ENCODE measurements at places on chromosomes 7 and 10.

GRCh38 chr10:96665306-96665705 lies 55.0 kb downstream of the PIK3AP1 start:
- H3K4me3 ChIP-seq = 0 out of 2 replicates have a peak overlapping the region, but pooled peaks have one; percentile 11
- peaks cover 26% of the 10 kb centered on the region for H3K4me1 ChIP-seq
- peak overlapping the region; percentile 16 for H3K27ac ChIP-seq
- H3K27me3 ChIP-seq = peaks cover 6% of the 10 kb centered on the region
- H3K36me3 ChIP-seq = no peaks in the 10 kb centered on the region

DNA sequence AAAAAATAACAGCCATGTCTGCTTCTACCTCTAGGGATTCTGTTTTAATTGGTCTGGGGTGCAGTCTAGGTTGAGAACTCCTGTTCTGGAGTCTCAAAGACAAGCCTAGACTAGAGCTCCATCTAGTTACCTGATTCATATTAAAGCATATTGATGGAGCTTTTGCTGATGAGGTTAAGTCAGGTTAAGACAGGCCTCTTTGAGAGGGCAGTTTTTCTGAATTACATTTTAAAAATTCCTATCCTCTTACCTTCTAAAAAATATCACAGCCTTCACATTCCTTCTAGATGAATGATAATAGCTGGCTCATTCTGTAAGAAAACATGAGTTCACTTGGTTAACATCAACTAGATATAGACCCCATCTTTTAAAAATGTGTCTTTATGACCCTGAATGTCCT lies 28.9 kb downstream of the MGAM start:
- no peaks in the 10 kb centered on the region for H3K4me1 ChIP-seq
- H3K4me3 ChIP-seq = no peak overlapping the region
- H3K27me3 ChIP-seq = no peaks in the 10 kb centered on the region

- no peak overlapping the region for H3K4me3 ChIP-seq
- no peak overlapping the region for H3K27ac ChIP-seq
- H3K36me3 ChIP-seq = peaks cover 6% of the 10 kb centered on the region
- H3K4me1 ChIP-seq = peaks cover 21% of the 10 kb centered on the region
- no peaks in the 10 kb centered on the region for H3K27me3 ChIP-seq
Observed at GRCh38 chr10:126097558-126098225, 201.3 kb downstream of the FANK1 start.

GRCh38 chr7:124989911-124990310 lies 60.3 kb upstream of the POT1 start:
- H3K36me3 ChIP-seq = no peaks in the 10 kb centered on the region
- no peaks in the 10 kb centered on the region for H3K27me3 ChIP-seq
- H3K27ac ChIP-seq = no peak overlapping the region

DNA sequence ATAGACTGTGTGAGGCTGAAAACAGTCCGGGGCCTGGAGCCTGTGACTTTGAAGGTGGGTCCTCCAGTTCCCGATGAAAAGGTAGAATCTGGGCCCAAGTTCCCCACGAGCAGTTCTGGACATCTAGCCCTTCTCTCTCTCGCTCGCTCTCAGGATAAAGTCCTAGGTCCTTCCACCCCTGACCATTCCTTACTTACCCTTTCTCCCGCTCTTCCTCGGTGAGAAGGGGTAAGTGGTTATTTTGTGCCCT lies 713 bp downstream of the IMMP2L start:
- H3K27me3 ChIP-seq = no peaks in the 10 kb centered on the region
- no peak for DNase-seq
- H3K27ac ChIP-seq = peak overlapping the region; percentile 90
- peak overlapping the region; percentile 93 for H3K4me3 ChIP-seq
- H3K4me1 ChIP-seq = peaks cover 42% of the 10 kb centered on the region
- H3K36me3 ChIP-seq = peaks cover 13% of the 10 kb centered on the region

GRCh38 chr7:101934618-101935017 lies 117.2 kb downstream of the CUX1 start:
- H3K27ac ChIP-seq = peak overlapping the region; percentile 86
- peaks cover 55% of the 10 kb centered on the region for H3K4me1 ChIP-seq
- no peak for DNase-seq
- peak overlapping the region; percentile 80 for H3K4me3 ChIP-seq
- no peaks in the 10 kb centered on the region for H3K27me3 ChIP-seq
- peaks cover 36% of the 10 kb centered on the region for H3K36me3 ChIP-seq

DNA sequence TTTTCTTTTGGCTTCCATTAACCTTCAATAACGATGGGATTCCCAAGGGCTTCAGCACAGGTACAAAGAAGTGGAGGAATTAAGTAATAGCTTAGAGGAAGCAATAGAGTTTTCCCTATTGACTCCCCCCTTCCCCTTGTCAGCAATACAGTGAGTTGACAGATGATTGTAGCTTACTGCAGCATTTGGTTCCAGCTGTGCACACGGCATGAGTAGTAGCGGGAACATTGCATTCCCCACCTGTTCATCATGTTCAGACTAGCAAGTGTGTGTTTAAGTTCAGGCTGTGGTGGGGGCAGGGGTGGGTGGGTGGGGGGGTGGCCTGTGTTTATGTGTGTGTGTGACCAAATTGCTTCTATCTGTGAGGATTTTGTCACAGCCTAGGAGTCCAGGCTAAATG lies 4.6 kb upstream of the ADRA2A start:
- no peak overlapping the region for H3K27ac ChIP-seq
- no peaks in the 10 kb centered on the region for H3K36me3 ChIP-seq
- no peaks in the 10 kb centered on the region for H3K4me1 ChIP-seq

- no peaks in the 10 kb centered on the region for H3K36me3 ChIP-seq
- H3K4me1 ChIP-seq = no peaks in the 10 kb centered on the region
- DNase-seq = no peak
- H3K4me3 ChIP-seq = no peak overlapping the region
Observed at GRCh38 chr10:129915526-129916378, 48.3 kb downstream of the EBF3 start.

DNA sequence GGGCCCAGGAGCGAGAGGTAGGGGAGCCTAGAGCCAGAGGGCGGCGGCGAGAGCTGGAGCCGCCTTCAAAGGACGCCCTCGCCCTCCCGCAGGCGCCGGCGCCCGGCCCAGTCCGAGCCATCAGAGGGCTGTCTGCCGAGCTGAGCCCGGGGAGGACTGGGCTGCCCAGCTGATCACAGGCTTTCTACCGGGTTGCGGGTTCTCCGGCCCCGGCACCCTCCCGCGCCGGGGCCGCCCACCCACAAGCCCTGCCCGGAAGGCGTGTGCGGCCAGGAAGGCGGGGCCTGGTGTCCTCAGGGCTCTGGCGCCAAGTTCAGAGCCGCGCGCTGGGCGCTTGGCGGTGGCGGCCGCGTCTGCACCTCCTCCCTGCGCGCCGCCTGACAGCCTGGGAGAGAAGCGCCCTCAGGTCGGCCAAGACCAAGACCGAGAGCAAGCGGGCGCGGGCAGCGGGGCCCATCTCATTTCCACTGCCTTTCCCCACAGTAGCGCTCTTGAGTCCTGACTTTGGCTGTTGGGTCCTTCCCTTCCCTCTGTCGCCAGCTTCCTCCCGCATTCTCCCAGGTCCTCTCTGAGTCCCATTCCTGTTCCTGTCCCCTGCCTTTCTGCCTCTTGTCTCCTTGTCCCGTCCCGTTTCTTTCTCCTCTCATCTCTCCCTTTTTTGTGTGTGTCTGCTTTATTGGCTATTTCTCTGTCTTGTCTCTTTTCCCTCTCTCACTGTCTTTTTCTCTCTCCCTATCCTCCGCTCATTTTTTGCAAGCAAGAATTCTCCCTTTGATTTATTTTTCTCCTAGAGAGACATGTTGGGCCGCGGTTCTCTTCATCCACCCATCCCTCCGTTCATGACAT lies 60.6 kb upstream of the MSMB start:
- H3K4me1 ChIP-seq = peaks cover 23% of the 10 kb centered on the region
- DNase-seq = no peak
- H3K36me3 ChIP-seq = no peaks in the 10 kb centered on the region

- H3K27me3 ChIP-seq = peaks cover 4% of the 10 kb centered on the region
- DNase-seq = peak; percentile 27
- no peak overlapping the region for H3K4me3 ChIP-seq
- no peaks in the 10 kb centered on the region for H3K36me3 ChIP-seq
Observed at GRCh38 chr7:38107486-38107893, 70.6 kb upstream of the STARD3NL start.

DNA sequence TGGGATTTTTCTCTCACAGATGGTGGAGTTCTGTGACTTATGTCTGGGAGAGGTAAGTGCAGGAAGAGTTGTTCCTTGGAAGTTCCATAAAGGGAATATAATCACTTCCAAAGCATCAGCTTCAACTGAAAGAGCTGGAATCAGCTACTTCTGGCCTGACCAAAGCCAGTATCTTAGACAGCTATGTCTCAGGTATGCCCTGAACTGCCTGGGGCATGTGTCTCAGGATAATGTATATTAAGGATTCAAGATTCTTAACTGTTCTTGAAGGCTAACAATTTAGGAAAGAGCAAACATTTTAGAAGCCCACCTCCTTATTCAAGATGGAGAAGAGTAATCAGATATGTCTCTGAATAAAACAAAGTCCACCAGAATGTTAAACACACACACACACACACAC lies 12.4 kb upstream of the NOBOX start:
- H3K27me3 ChIP-seq = no peaks in the 10 kb centered on the region
- no peaks in the 10 kb centered on the region for H3K4me1 ChIP-seq
- H3K27ac ChIP-seq = no peak overlapping the region

- no peak overlapping the region for H3K4me3 ChIP-seq
- H3K27me3 ChIP-seq = no peaks in the 10 kb centered on the region
- H3K4me1 ChIP-seq = no peaks in the 10 kb centered on the region
- DNase-seq = no peak
- H3K36me3 ChIP-seq = peaks cover 5% of the 10 kb centered on the region
Observed at GRCh38 chr10:50527442-50528043, 96.2 kb downstream of the SGMS1 start.

- H3K27me3 ChIP-seq = no peaks in the 10 kb centered on the region
- peaks cover 15% of the 10 kb centered on the region for H3K4me1 ChIP-seq
- DNase-seq = no peak
- no peaks in the 10 kb centered on the region for H3K36me3 ChIP-seq
Observed at GRCh38 chr7:30136117-30136731, 1.4 kb downstream of the MTURN start.

DNA sequence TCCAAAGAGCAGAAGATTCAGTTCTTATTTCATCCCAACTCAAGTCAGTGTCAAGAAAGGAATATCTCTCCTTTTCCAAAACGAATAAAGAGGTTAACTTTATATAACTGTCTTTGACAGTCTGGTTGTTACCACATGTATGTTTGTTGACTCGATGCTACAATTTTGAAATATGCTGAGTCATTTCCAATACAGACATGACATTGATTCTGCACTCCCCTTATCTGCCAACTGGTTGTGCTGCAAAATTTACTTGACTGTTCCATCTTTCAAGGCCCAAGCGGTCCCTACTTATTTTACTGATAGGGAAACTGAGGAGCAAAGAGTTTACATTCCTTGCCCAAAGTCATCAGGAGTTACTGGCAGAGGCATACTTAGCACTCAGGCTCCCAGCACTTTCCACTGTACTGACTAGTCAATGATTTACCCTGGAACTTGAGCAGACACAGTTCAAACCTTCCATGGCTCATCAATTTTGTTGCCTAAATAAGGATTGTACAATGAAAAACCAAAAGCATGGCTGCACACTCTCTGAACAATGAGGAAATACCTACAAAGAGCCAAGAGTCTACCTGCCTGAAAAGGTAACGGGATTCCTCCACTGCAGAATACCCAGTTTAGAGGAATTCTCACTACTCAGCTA lies 52.8 kb downstream of the ABLIM1 start:
- H3K36me3 ChIP-seq = no peaks in the 10 kb centered on the region
- H3K27ac ChIP-seq = no peak overlapping the region
- H3K27me3 ChIP-seq = no peaks in the 10 kb centered on the region
- H3K4me1 ChIP-seq = peaks cover 12% of the 10 kb centered on the region
- no peak for DNase-seq

DNA sequence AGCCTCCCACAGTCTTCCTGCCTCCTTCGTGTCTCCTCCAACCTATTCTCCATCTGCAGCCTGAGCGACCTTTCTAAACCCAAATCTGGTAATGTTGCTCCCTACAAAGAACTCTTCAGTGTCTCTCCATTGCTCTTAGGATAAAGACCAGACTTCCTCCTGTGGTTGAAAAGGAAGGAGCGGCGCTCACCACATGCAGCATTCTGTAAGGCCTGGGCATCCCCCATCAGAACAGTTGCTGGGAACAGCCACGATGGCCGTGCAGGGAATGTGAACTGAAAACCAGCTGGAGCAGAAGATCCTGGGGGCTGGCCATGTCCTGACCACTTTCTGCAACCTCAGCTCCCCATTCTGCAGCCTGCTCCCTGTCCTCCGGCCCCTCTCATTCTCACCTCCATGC lies 237.8 kb upstream of the ZMIZ1 start:
- H3K27me3 ChIP-seq = peaks cover 13% of the 10 kb centered on the region
- H3K4me1 ChIP-seq = peaks cover 24% of the 10 kb centered on the region
- H3K4me3 ChIP-seq = peak overlapping the region; percentile 10
- H3K27ac ChIP-seq = peak overlapping the region; percentile 62
- no peaks in the 10 kb centered on the region for H3K36me3 ChIP-seq

- H3K27me3 ChIP-seq = peaks cover 3% of the 10 kb centered on the region
- H3K4me1 ChIP-seq = peaks cover 2% of the 10 kb centered on the region
- no peak overlapping the region for H3K4me3 ChIP-seq
- no peaks in the 10 kb centered on the region for H3K36me3 ChIP-seq
- no peak for DNase-seq
Observed at GRCh38 chr10:60358282-60358681, 31.4 kb downstream of the ANK3 start.

DNA sequence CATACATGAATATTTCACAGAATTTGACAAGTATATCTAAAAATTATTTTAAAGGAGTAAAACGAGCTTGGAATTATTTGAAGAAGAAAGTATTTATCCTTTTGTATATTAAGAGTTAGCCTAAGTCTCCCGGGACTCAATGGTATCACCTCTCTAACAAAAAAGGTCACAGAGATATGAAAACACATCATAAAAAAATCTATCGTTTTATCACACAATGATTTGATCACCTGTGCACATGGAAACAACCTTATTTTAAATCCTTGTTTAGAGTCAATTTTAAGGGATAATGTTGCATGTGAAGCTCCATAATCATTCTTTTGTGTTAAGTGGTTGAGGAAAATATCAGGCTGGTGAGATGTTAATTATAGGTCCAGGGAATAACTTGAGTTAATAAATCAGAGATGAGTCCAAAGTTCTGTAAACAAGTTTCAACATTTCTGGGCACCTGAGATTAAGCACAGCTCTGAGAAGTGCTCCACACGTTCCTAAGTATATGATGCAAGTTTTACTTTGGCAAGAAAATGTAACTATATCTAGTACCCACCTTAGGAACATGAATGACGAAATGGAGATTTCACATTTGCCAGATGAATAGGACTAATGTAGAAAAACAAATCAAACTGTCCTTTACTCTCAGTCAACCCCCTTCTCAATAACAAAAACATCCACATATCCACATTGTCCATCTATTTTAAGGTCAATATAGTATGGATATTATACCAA lies 148.5 kb upstream of the AKR1E2 start:
- peaks cover 15% of the 10 kb centered on the region for H3K36me3 ChIP-seq
- no peak for DNase-seq
- H3K27me3 ChIP-seq = no peaks in the 10 kb centered on the region
- peaks cover 65% of the 10 kb centered on the region for H3K4me1 ChIP-seq
- H3K4me3 ChIP-seq = peak overlapping the region; percentile 66

DNA sequence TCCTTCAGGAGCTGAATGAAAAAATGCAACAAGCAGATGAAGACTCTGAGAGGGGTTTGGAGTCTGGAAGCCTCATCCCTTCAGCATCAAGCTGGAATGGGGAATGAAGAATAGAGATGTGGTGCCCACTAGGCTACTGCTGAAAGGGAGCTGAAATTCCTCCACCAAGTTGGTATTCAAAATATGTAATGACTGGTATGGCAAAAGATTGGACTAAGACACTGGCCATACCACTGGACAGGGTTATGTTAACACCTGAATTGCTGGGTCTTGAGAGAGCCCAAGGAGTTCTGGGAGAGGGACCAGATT lies 5.4 kb downstream of the IFIT2 start:
- no peak overlapping the region for H3K4me3 ChIP-seq
- peaks cover 4% of the 10 kb centered on the region for H3K27me3 ChIP-seq
- peaks cover 24% of the 10 kb centered on the region for H3K36me3 ChIP-seq
- no peak overlapping the region for H3K27ac ChIP-seq

All from HFFc6 (cell line).